Activated CD4-positive, alpha-beta T cell treated with anti-CD3 and anti-CD28 coated beads for 4 hours (primary cell): ENCODE measurements at places on chromosomes 5 and 9.

- no peak for DNase-seq
Measured at GRCh38 chr9:132001567-132001966, 78.1 kb downstream of the MED27 start.

DNA sequence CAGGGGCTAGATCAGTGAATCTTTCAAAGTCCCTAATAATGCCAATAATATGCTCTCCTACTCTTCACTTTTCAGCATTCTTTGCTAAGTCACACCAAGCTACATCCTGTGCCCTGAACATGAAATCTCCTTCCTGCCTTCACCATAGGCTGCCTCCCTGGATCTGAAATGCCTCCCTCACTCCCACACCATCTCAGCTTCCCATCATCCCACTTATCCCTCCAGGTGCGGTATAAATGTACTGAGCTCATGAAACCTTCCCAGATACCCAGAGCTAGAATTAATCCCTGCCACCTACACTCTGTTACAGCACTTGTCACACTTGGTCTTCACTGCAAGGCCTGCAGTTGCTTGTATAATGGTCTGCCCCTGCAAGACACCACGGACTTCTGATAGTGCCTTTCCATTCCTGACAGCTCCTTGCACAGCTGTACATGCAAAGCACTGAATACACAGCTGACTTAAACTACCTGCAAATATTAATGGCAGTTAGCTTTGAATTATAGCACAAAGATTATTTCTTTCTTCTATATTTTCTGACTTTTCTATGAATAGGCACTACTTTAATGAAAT lies 250.4 kb downstream of the EBF1 start:
- DNase-seq, result no peak

DNA sequence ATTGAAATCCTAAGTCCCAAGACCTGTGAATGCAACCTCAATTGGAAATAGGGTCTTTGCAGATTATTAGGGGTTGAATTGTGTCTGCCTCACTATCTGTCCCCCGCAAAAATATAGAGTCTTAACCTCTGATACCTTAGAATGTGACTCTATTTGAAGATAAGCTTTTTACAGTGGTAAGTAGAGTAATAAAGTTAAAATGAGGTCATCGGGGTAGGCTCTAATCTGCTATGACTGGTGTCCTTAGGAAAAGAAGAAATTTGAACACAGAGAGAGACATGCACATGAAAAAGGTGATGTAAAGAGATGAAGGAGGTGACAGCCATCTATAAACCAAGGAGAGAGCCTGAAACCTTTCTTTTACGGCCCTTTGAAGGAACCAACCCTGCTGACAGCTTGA lies 287.1 kb upstream of the ADRA1B start:
- DNase-seq, result no peak

DNA sequence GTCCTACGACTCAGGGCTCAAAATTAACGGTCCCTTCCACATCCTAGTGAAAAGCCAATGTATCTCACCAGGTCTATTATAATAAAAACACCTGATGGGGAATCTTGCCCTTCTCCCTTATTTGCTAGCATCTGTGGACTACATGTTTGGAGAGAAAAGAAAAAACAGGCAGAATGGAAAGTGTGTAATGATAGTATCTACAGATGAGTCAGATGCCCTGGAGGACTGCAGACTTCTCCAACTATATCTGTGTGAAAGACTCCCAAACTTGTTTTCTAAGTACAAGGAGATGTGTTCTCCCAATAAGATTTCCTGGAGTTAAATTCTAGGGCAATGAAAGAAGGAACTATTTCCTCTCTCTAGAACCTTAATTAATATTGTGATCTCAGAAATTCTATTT lies 66.0 kb downstream of the FOXB2 start:
- DNase-seq, result no peak

GRCh38 chr9:70113403-70114022 lies 69.9 kb downstream of the MAMDC2 start:
- no peak for DNase-seq

DNA sequence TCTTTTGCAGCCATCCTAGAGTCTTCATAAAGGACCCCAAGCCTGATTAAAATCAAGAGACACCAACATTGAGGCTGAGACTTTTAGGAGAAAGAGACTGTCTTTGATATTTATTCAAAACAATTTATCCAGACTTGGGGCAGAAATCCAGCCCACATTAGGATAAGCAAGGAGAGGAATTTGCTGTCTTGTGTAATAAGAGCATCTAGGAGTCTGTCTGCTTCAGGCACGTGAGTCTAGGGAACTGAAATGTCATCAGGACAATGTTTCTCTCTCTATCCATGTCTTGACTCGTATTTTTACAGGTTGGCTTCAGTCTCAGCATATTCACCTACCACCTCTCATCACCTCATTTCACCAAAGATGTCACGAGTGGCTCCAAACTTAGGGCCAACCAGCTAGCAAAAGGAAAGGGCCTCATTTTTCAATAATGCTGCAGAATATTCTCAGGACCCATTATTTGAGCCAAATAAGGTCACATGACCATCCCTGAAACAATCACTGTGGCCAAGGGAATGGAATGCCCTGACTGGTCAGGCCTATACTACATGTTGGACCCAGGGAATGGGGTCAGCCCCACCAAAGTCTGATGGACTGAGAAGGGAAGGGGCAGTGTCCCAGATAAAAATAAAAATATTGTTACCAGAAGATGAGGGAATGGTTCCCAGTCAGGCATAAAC lies 70.3 kb upstream of the SAP30L start:
- no peak for DNase-seq

- DNase-seq, result no peak
Measured at GRCh38 chr5:14250748-14251701, 107.9 kb downstream of the TRIO start.

DNA sequence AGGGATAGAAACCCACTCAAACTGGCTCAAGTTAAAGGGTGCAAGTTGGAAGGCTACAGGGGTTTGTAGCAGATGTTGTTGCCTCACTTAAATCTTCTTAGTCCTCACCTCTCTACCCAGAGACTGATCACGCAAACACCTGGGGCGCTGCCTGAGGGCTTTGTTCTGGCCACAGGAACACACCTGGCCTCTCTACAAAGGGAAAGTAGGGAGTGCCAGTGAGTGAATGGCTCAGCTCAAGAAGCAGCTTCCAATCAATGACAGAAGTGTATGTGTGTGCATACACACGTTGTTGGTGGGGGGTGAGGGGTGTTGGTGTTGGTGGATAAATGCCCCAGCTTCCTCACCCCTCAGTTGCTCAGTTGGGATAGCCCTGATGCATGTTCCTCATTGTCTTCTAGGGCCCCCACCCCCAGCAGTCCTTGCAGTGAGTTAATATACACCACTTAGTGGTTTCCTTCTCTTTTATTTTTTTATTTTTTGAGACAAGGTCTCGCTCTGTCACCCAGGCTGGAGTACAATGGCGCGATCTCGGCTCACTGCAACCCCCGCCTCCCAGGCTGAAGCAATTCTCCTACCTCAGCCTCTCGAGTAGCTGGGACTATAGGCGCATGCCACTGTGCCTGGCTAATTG lies 30.6 kb upstream of the CTNNA1 start:
- DNase-seq, result no peak

DNA sequence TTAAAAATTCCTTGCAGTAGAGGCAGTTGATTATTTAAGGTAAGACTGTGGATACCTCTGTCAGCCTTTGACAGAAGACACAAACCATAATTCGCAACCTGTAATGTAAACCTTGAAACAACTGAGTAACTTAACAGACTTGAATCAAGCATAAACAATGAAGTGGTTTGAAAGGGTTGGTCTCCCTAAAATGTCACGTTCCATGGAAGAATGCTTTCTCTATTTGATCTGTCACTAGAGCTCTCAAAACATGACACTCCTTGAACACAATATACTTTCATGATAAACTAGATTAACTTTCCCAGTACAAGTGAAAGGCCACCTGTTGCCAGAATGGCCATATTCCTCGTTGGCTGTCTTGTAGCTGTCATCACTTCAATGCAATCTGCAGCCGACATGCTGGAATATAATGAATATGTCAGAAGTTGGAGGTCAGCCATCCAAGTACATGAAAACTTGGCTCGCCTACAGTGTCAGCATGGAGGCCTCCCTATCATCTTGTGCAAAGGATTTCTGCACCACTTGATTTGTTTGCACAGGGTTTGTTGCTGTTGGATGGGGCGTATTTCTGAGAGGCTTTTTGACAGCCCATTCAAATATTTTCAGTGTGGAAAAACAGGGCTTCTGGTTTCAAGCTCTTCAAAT lies 228.0 kb downstream of the TLE4 start:
- no peak for DNase-seq

GRCh38 chr5:6446626-6447309 lies 1.9 kb upstream of the UBE2QL1 start:
- no peak for DNase-seq

GRCh38 chr9:134765785-134766184 lies 114.8 kb upstream of the FCN2 start:
- DNase-seq, result no peak

- DNase-seq, result no peak
Measured at GRCh38 chr5:65209341-65209740, 272.4 kb downstream of the ADAMTS6 start.

GRCh38 chr5:141525653-141526052 lies 36.8 kb downstream of the PCDHGC5 start:
- DNase-seq, result no peak

DNA sequence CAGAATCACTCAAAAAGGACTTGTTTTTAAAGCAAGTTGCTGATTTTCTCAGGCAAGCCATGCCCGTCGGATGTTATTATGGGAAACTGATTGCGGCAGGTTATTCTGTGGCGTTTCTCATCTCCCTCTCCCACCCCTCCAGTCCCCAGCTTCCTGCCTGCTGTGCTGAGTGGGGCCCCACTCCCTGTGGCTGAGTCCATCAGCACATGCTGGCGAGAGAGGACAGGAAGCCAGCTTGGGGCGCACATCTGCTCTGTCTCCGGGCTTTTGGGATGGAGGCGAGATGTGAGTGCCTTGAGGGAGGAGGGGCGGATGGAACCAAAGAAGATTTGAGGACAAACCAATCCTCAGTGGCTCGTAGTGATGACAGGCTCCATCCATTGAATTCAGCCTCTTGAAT lies 108.0 kb downstream of the DAPK1 start:
- no peak for DNase-seq

- no peak for DNase-seq
Measured at GRCh38 chr9:135408476-135409254, 70.9 kb upstream of the PPP1R26 start.

DNA sequence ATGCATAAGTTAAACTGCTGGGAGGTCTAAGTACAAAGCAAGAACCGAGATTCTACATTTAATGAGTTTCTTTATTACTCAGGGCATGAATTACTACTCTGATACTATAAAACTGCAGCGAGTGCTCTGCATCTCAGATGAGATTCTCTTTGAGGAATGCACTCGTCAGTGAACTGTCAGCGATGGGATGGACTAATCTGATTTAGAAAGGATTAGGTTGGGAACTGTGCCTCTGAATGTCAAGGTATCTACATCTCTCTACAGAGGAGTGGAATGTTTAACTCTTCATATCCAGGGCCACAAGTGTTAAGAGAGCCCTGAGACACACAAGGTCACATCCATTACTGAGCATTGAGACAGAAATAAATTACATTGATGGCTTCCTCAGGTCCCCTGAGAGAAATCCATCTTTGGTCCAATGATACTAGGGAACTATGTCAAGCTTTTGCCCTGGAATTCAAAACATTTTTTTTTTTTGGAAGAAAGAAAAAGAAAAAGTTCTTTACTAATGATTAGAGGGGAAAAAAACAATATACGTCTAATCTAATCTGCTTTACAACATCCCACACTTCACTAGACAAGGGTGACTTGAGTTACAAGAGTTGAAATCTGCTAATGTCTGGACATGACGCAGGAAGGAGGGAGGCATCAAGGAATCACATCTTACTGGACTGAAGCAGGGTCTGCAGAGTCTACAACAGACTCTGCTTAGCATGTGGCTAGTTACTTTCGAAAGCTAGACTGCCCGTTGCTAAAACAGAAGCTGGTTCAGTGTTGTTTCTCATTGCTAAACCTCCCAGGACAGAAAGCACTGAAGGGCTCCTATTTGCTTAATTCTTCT lies 270.0 kb upstream of the TLE4 start:
- DNase-seq, result no peak

GRCh38 chr9:86604741-86605140 lies 250.5 kb upstream of the TUT7 start:
- no peak for DNase-seq

DNA sequence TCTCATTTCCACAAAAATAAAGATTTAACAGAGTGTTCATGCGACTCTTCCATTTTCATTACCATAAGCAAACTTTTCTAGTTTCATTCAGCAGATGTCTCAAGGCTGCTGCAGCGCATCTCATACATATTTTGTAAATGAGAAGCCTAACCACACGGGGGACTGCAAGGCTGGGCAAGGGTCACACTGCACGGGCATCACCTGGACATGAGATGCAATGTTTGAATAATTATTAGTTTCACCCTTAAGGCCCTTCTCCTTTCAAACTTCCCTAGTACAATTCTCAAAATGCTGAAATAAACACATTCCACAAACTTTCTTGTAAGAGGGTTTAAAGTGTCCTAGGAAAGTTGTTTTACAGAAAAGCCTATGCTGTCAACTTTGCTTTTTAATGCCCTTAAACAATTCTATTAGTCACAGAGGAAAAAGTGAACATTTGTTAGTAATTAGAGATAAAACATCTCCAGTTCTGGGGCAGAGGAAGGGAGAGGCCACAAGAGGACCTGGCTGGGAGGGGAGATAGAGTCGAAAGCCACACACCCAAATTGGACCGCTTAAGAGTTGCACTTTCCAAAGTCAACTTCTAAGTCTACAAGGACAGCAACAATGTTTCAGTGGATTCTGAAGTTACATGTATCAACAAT lies 1.3 kb downstream of the DENND1A start:
- DNase-seq, result peak; percentile 23

- DNase-seq, result no peak
Measured at GRCh38 chr9:5549658-5550650, 39.6 kb downstream of the PDCD1LG2 start.

GRCh38 chr5:54649041-54649504 lies 131.5 kb downstream of the SNX18 start:
- no peak for DNase-seq

DNA sequence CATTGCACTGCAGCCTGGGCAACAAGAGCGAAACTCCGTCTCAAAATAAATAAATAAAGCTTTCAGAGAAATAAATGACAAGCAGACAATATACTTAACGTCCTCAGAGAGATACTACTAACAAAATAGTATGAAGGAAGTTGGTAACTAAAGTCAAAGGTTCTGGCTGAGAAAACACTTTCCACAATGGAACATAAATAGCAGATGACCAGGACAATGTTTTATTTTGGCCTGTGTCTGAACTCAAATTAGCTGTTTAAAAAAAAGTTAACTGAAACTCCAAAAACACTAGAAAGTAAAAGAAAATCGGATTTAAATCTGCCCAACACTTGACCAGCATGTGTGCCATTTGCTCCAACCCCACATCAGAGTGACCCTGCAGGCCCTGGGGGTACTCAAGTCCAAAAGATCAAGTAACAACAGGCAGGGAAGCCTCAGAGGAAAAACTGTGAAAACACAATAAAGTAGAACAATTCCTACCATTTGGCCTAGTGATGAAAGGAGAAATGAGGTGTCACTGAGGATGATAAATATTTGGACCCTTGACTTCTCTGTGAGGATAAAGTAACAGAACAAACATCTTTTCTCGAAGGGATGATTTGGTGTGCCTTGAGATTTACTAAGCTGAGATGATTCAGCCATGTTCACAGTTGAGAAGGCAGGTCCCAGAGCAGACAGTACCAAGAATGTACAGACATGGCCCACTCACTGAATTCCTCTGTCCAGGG lies 47.7 kb downstream of the LHFPL2 start:
- no peak for DNase-seq

GRCh38 chr9:114930056-114930812 lies at the start of gene TNFSF8:
TNFSF8 (minus strand) TSS chr9:114930591; CDS start chr9:114930303, 288 bp downstream.
- DNase-seq, result peak; percentile 85

- no peak for DNase-seq
Measured at GRCh38 chr5:79666758-79667157, 22.9 kb upstream of the CMYA5 start.
